Astrocyte (in vitro differentiated cells and primary cell): ENCODE measurements at places on chromosomes 1 and 21. TPM values are rescaled to one million over a fixed set of nuclear protein-coding genes. Genes with fewer than 3 reads are reported as not detected.

GRCh38 chr1:29547300-29547699, 311.0 kb downstream of the PTPRU start:
- no peak overlapping the region for H3K4me3 ChIP-seq
- H3K27ac ChIP-seq = no peak overlapping the region
- H3K4me1 ChIP-seq = no peaks in the 10 kb centered on the region

- H3K36me3 ChIP-seq = peaks cover 10% of the 10 kb centered on the region
- DNase-seq = no peak
- no peaks in the 10 kb centered on the region for H3K4me1 ChIP-seq
- no peak overlapping the region for H3K27ac ChIP-seq
- H3K4me3 ChIP-seq = no peak overlapping the region
- no peaks in the 10 kb centered on the region for H3K27me3 ChIP-seq
Measured at GRCh38 chr1:186671136-186671825, 8.9 kb downstream of the PTGS2 start.

GRCh38 chr21:18608226-18608625, 204.6 kb upstream of the TMPRSS15 start:
- no peaks in the 10 kb centered on the region for H3K36me3 ChIP-seq
- no peak overlapping the region for H3K4me3 ChIP-seq
- DNase-seq = no peak
- H3K27ac ChIP-seq = no peak overlapping the region
- no peaks in the 10 kb centered on the region for H3K4me1 ChIP-seq
- no peaks in the 10 kb centered on the region for H3K27me3 ChIP-seq

GRCh38 chr1:32901823-32902534, 790 bp upstream of the TMEM54 start:
- H3K27me3 ChIP-seq = peaks cover 3% of the 10 kb centered on the region
- H3K4me3 ChIP-seq = peak overlapping the region; percentile 62
- H3K36me3 ChIP-seq = no peaks in the 10 kb centered on the region
- no peak overlapping the region for H3K27ac ChIP-seq

DNA sequence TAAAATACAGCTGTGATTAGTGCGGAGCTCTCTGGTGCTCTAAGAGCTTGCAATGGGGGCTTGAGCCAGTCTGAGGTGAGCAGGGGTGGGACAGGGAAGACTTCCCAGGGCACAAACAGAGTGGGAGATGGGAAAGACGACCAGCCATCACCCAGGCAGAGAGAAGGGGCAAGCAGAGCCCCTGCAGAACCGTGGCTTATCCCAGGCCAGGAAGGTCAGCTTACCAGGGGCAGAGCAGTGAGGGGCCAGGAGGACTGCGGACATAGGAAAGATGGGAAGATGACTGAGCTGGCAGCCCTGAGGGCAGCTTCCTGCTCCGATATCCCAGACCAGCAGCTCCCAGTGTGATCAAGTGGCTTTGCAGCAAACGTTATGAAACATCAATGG, 55.4 kb upstream of the IFFO2 start:
- H3K27me3 ChIP-seq = no peaks in the 10 kb centered on the region
- no peaks in the 10 kb centered on the region for H3K36me3 ChIP-seq
- peaks cover 42% of the 10 kb centered on the region for H3K4me1 ChIP-seq

- no peak overlapping the region for H3K4me3 ChIP-seq
- DNase-seq = no peak
- no peaks in the 10 kb centered on the region for H3K27me3 ChIP-seq
- H3K36me3 ChIP-seq = no peaks in the 10 kb centered on the region
- no peak overlapping the region for H3K27ac ChIP-seq
- H3K4me1 ChIP-seq = peaks cover 36% of the 10 kb centered on the region
Measured at GRCh38 chr1:203150511-203151297, 23.2 kb downstream of the ADORA1 start.

- H3K27me3 ChIP-seq = no peaks in the 10 kb centered on the region
- H3K4me3 ChIP-seq = no peak overlapping the region
- no peak for DNase-seq
- H3K4me1 ChIP-seq = no peaks in the 10 kb centered on the region
Measured at GRCh38 chr1:234170622-234171021, 202.6 kb upstream of the COA6 start.

- no peaks in the 10 kb centered on the region for H3K27me3 ChIP-seq
- H3K27ac ChIP-seq = no peak overlapping the region
- DNase-seq = no peak
- no peaks in the 10 kb centered on the region for H3K36me3 ChIP-seq
- no peaks in the 10 kb centered on the region for H3K4me1 ChIP-seq
Measured at GRCh38 chr1:219732814-219733491, 120.0 kb upstream of the ZC3H11B start.

- no peak overlapping the region for H3K27ac ChIP-seq
- H3K4me1 ChIP-seq = peaks cover 8% of the 10 kb centered on the region
Measured at GRCh38 chr1:235532360-235532759, 28.1 kb upstream of the B3GALNT2 start.

DNA sequence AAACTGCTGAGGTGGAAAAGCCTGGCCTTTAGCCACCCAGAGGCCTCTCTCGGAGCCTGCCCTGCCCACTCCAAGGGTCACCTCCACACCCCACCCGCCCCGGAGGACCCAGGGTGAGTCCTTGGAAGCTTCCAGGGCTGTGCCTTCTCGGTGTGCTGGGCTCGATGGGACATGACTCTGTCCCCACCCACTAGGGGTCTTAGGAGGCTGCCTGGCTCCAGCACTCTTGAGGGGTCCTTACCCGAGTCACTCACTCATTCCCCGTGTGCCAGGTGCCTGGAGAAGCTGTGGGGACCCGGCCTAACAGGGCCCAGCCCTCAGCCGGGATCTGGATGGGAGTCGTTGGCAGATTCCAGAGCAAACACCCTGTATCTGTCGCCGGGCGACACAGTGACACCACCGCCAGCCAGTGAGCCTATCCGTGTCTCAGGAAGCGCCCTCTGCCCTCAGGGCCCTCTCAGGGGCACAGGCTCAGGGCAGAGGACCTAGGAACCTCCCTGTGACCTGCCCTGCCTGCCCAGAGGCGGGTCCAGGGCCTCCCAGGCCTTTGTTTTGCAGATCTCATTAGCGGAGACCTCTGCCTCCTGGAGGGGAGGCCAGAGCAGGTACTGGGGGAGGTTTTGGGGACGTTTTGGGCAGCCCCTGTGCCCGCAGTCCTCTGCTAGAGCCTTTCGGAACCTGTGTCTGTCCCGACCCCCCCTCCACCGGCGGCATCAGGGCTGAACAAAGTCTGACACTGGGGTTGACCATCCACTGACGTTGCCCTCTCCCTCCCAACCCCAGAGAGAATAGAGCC, 3.1 kb upstream of the PRKCZ start:
- no peak overlapping the region for H3K4me3 ChIP-seq
- DNase-seq = no peak
- H3K4me1 ChIP-seq = no peaks in the 10 kb centered on the region
- no peaks in the 10 kb centered on the region for H3K36me3 ChIP-seq
- no peak overlapping the region for H3K27ac ChIP-seq

DNA sequence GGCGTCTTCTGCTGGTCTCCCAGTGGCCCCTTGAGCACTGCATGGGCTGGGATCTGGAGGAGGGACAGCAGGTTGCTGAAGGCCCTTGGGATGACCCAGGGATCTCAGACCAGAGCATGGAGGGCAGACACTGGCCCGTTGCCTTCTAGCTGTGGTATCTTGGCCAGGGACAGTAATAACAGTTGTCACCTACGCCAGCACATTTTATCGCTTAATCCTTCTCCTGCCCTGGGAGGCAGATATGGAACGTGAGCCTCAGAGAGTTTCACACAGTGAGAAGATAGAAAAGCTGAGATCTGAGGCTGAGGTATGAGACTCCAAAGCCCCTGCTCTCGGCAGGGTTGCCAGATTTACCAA, 40.1 kb upstream of the RD3 start:
- no peak overlapping the region for H3K4me3 ChIP-seq
- H3K36me3 ChIP-seq = no peaks in the 10 kb centered on the region
- H3K27ac ChIP-seq = no peak overlapping the region
- H3K27me3 ChIP-seq = peaks cover 9% of the 10 kb centered on the region
- no peaks in the 10 kb centered on the region for H3K4me1 ChIP-seq

GRCh38 chr1:242522304-242522945, 2.1 kb downstream of the PLD5 start:
- H3K36me3 ChIP-seq = no peaks in the 10 kb centered on the region
- H3K4me3 ChIP-seq = peak overlapping the region; percentile 30
- H3K27me3 ChIP-seq = peaks cover 27% of the 10 kb centered on the region

DNA sequence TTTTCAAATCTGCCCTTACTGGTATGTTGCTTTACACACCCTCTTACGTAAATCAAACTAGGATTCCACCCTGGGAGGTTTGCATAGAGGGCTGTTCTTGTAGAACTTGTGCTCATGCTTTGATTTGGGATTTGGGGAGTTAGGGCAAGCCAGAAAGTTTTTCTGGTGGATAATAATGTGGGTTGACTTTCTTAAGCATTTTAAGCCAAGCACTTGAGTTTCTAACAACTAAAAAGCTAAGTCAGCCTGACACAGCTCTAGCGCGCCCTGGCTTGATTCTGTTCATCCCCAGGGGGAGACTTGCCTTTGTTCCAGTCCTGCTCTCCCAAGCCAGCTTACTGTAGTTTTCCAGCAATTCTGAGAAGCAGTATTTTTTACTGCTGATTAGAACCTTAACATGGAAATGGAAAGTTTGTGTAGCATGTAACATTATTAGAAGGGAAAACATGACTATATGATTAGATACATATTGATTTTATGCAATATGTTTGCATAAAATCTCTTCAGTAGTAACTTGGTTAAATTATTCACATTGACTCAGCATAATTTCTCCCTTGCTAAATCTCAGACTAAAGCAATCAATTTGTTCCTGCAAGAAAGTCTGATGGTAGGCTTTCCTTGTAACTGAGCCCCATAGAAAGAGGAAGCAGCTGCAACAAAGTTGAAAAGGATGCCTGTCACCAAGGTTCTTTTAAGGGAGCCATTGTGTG, 11.0 kb upstream of the PGD start:
- H3K27ac ChIP-seq = peak overlapping the region; percentile 67
- peaks cover 14% of the 10 kb centered on the region for H3K4me1 ChIP-seq
- DNase-seq = peak; percentile 63
- no peaks in the 10 kb centered on the region for H3K27me3 ChIP-seq
- H3K36me3 ChIP-seq = no peaks in the 10 kb centered on the region

- peaks cover 34% of the 10 kb centered on the region for H3K36me3 ChIP-seq
- no peak overlapping the region for H3K27ac ChIP-seq
- no peaks in the 10 kb centered on the region for H3K27me3 ChIP-seq
- DNase-seq = no peak
- H3K4me3 ChIP-seq = peak overlapping the region; percentile 48
- peaks cover 22% of the 10 kb centered on the region for H3K4me1 ChIP-seq
Measured at GRCh38 chr1:162564762-162565218, 3.3 kb downstream of the UAP1 start.

DNA sequence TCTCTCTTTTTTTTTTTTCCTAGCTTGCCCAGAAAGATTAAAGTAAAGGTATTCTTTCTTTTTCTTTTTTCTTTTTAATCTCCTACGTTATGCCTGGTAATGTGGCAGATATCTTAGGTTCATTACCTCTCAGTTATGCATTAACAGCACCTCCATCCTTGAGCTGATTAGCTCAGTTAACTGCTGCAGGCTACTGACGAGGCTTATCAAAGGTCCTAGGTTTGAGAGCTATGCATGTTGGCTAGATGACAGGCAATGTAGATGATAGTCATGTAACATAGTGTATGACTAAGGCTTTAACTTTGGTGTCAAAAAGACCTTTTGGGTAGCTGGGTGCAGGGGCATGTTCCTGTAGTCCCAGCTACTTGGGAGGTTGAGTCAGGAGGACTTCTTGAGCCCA, 53.7 kb upstream of the CACYBP start:
- H3K27me3 ChIP-seq = peaks cover 4% of the 10 kb centered on the region
- no peaks in the 10 kb centered on the region for H3K36me3 ChIP-seq
- H3K4me1 ChIP-seq = no peaks in the 10 kb centered on the region
- no peak overlapping the region for H3K27ac ChIP-seq

- H3K27ac ChIP-seq = no peak overlapping the region
- H3K4me1 ChIP-seq = no peaks in the 10 kb centered on the region
- H3K27me3 ChIP-seq = no peaks in the 10 kb centered on the region
Measured at GRCh38 chr1:186775881-186776560, 52.7 kb upstream of the PLA2G4A start.

DNA sequence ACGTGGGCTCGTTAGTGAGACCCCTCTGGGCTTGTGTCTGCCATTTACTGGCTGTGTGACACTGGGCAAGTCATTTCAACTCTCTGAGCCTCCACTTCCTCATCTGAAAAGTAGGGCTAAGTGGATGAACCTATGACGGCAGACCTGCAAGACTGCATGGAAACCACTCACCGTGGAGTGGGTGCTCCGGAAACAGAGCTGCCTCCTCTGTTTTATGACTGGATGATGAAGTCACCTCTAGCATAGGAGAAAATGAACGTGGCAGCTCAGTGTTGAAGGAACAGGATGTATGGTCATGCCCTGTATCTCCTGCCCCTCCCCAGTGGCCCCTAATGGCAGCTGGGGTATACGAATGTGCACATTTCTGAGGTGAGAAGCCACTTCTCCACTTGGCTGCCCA, 40.5 kb downstream of the STPG1 start:
- H3K4me1 ChIP-seq = peaks cover 13% of the 10 kb centered on the region
- H3K36me3 ChIP-seq = peaks cover 2% of the 10 kb centered on the region
- H3K27me3 ChIP-seq = no peaks in the 10 kb centered on the region
- no peak overlapping the region for H3K27ac ChIP-seq

DNA sequence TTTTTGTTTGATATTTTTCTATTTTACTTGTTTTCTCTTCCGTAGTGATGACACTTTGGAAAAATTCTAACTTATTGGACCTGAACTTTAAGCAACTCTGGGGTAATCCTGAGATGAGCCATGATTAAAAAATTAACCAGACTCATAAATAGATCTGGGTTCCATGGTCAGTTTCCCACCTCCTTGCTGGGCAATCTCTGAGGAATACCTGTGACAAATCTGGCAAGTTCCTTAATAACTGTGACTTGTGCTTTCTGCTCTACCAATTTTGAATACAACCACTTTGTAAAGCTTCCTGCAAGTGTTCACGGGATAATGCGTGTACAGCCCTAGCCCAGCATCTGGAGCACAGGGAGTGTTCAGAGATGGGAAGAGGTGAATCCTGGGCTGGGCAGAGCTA, 3.3 kb downstream of the OVGP1 start:
- no peak overlapping the region for H3K4me3 ChIP-seq
- no peaks in the 10 kb centered on the region for H3K36me3 ChIP-seq
- no peak overlapping the region for H3K27ac ChIP-seq
- H3K27me3 ChIP-seq = peaks cover 4% of the 10 kb centered on the region
- no peak for DNase-seq
- H3K4me1 ChIP-seq = no peaks in the 10 kb centered on the region

The ADGRB2 gene
- 25.1 and 25.8 TPM in 2 replicates for total RNA-seq

The WNT3A gene
- not detected in 2 replicates for total RNA-seq

The PEAR1 gene
- 8.5 and 17.3 TPM in 2 replicates for total RNA-seq

The B3GALT5 gene
- total RNA-seq = 2.2 and 2.5 TPM in 2 replicates

The ADCY10 gene
- 0.07 and 0.27 TPM in 2 replicates for total RNA-seq

The LAX1 gene
- not detected in 2 replicates for total RNA-seq

The SELL gene
- 0.54 and 1.5 TPM in 2 replicates for total RNA-seq

The NHLH1 gene
- 0.55 and 0.70 TPM in 2 replicates for total RNA-seq

The ETS2 gene
- 37.0 and 40.3 TPM in 2 replicates for total RNA-seq
